Osteoblast (primary cell): ENCODE measurements at places on chromosomes 2 and 18. TPM values are rescaled to one million over a fixed set of nuclear protein-coding genes. Genes with fewer than 3 reads are reported as not detected.

LONRF2 gene
- total RNA-seq, result under 0.01 TPM in 2 replicates

ADRA2B gene
- under 0.01 TPM in 1 of 2 replicates, not detected in the other for total RNA-seq

POTEJ gene
- not detected in 2 replicates for total RNA-seq

TACR1 gene
- total RNA-seq, result under 0.01 and 0.29 TPM in 2 replicates

MC2R gene
- total RNA-seq, result not detected in 2 replicates

PSD4 gene
- 1.2 and 1.8 TPM in 2 replicates for total RNA-seq

MFF gene
- 81.9 and 101 TPM in 2 replicates for total RNA-seq

EFR3B gene
- total RNA-seq, result 0.72 and 0.88 TPM in 2 replicates

IL1RL1 gene
- under 0.01 and 0.29 TPM in 2 replicates for total RNA-seq

CPO gene
- total RNA-seq, result not detected in 2 replicates

STPG4 gene
- 0.59 and 0.72 TPM in 2 replicates for total RNA-seq

GPAT2 gene
- 2.2 and 9.4 TPM in 2 replicates for total RNA-seq

CD8A gene
- total RNA-seq, result not detected in 2 replicates

POMC gene
- total RNA-seq, result 0.59 and 2.2 TPM in 2 replicates

NMUR1 gene
- total RNA-seq, result under 0.01 TPM in 2 replicates

CDC42EP3 gene
- total RNA-seq, result 121 and 136 TPM in 2 replicates

PLEK gene
- 0.36 TPM in 1 of 2 replicates, not detected in the other for total RNA-seq

FN1 gene
- total RNA-seq, result 18,025 and 18,800 TPM in 2 replicates

RAPGEF4 gene
- total RNA-seq, result 0.36 and 0.59 TPM in 2 replicates

GULP1 gene
- 21.7 and 23.0 TPM in 2 replicates for total RNA-seq

MYO5B gene
- 0.36 and 1.2 TPM in 2 replicates for total RNA-seq

CHRNG gene
- total RNA-seq, result not detected in 2 replicates

SLC25A52 gene
- not detected in 2 replicates for total RNA-seq

CASP8 gene
- total RNA-seq, result 19.4 and 23.2 TPM in 2 replicates

UPP2 gene
- not detected in 2 replicates for total RNA-seq

CYRIA gene
- 1.8 and 2.2 TPM in 2 replicates for total RNA-seq

TTL gene
- 59.0 and 65.7 TPM in 2 replicates for total RNA-seq

CYP26B1 gene
- under 0.01 TPM in 2 replicates for total RNA-seq

SERPINB10 gene
- 0.29 TPM in 1 of 2 replicates, not detected in the other for total RNA-seq

CASP10 gene
- total RNA-seq, result 3.3 and 4.4 TPM in 2 replicates

NYAP2 gene
- under 0.01 TPM in 1 of 2 replicates, not detected in the other for total RNA-seq

IL1F10 gene
- not detected in 2 replicates for total RNA-seq

SYT4 gene
- not detected in 2 replicates for total RNA-seq

SPEG gene
- 24.2 and 26.4 TPM in 2 replicates for total RNA-seq

IGFBP2 gene
- 6.5 and 11.2 TPM in 2 replicates for total RNA-seq

ZBTB7C gene
- total RNA-seq, result 0.29 and 0.36 TPM in 2 replicates

SPP2 gene
- total RNA-seq, result not detected in 2 replicates

MCEE gene
- total RNA-seq, result 21.4 and 24.2 TPM in 2 replicates

ALPG gene
- not detected in 2 replicates for total RNA-seq

CDH19 gene
- not detected in 2 replicates for total RNA-seq

GKN1 gene
- total RNA-seq, result 0.29 TPM in 1 of 2 replicates, not detected in the other

CAD gene
- 28.6 and 30.8 TPM in 2 replicates for total RNA-seq

IL18R1 gene
- 4.0 and 4.7 TPM in 2 replicates for total RNA-seq

DUSP11 gene
- total RNA-seq, result 32.9 and 36.2 TPM in 2 replicates

TMEM200C gene
- under 0.01 TPM in 2 replicates for total RNA-seq

DSG3 gene
- total RNA-seq, result 1.4 and 1.8 TPM in 2 replicates

MC4R gene
- total RNA-seq, result under 0.01 TPM in 1 of 2 replicates, not detected in the other

RAB6C gene
- not detected in 2 replicates for total RNA-seq

ZSWIM2 gene
- 0.29 TPM in 1 of 2 replicates, not detected in the other for total RNA-seq

LIPG gene
- total RNA-seq, result 2.2 and 3.5 TPM in 2 replicates

C2orf78 gene
- total RNA-seq, result not detected in 2 replicates

PCARE gene
- total RNA-seq, result not detected in 2 replicates

NTSR2 gene
- not detected in 2 replicates for total RNA-seq

COL4A3 gene
- total RNA-seq, result not detected in 2 replicates

C2orf80 gene
- total RNA-seq, result not detected in 2 replicates

AQP4 gene
- not detected in 2 replicates for total RNA-seq

MATN3 gene
- total RNA-seq, result 1.4 and 2.4 TPM in 2 replicates
